ENCODE measurements at places on chromosomes 12 and 14.

- DNase-seq: no peak
Measured at GRCh38 chr14:95143808-95144620, 13.3 kb downstream of the DICER1 start.

DNA sequence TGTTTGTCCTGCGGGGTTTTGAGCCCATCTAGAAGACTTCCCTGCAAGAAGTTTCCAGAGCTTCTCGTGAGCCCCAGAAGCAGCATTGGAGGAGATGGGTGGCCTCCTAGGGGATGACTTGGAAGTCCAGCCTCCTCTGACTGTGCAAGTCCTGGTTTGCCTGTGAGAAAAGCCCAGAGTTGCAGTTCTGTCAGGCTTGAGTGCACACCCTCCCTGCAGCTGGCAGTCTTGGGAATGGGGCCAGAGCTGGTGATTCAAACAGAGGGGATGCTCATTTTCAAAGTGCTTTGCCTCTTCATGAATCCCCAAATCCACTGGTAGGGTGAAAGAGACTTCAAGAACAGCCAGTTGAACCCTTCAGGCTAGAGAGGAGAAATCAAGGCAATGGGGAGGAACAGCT is 3.9 kb upstream of the PPP1R1A start:
- no peak for DNase-seq

DNA sequence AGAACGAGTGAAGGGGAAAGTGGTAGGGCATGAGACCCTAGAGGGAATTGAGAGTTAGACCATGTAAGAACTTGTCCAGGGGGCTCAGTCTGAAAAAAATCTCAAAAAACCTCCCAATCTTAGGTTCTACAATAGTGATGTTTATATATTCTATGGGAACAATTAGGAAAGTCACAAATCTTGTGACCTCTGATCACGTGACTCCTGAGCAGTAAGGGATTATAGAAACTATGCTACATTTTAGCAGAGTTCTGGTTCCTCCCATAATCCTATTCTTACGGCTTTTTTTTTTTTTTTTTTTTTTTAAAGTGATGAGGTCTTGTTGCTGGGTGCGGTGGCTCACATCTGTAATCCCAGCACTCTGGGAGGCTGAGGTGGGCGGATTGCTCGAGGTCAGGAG is 5.8 kb downstream of the ADCK1 start:
- DNase-seq: no peak

DNA sequence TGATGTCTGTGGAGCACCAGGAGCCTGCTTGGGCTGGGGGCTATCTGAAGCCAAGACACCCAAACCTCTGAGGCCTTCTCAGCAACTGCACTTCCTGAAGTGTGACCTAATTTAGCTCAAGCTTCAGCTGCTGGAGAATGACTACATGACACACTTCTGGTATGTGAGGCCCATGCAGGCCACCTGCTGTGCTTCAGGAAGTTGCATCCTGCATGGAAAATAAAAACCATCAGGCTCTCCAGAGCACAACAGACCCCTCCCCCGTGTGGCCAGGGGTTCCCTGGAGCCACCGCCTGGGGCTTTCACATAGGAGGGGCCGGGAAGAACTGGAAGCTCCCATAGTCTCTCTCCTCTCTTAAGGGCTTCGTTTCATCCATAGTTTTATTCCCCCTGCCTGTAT is 217.7 kb downstream of the SLC15A4 start:
- DNase-seq: no peak

DNA sequence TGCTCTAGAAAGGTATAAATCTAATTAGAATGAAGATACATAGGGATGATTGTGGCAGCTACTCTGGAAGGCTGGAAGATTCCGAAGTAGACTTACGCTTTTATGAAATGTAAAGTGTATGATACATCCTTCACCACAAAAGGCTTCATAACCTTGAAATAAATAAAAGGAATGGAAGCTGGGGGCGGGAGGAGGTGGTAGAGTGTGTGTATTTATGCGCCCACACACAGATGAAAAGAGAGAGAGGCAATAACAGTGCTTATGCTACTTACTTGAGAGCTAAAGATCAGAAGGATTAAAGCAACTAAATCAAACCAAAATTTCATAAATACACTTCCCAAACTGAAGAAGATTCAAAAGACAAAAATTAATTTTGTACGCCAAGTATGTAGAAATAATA is 30.4 kb downstream of the CBX5 start:
- no peak for DNase-seq
